IPS DF 6.9 (cell line): ENCODE measurements at places on chromosomes 4 and X.

DNA sequence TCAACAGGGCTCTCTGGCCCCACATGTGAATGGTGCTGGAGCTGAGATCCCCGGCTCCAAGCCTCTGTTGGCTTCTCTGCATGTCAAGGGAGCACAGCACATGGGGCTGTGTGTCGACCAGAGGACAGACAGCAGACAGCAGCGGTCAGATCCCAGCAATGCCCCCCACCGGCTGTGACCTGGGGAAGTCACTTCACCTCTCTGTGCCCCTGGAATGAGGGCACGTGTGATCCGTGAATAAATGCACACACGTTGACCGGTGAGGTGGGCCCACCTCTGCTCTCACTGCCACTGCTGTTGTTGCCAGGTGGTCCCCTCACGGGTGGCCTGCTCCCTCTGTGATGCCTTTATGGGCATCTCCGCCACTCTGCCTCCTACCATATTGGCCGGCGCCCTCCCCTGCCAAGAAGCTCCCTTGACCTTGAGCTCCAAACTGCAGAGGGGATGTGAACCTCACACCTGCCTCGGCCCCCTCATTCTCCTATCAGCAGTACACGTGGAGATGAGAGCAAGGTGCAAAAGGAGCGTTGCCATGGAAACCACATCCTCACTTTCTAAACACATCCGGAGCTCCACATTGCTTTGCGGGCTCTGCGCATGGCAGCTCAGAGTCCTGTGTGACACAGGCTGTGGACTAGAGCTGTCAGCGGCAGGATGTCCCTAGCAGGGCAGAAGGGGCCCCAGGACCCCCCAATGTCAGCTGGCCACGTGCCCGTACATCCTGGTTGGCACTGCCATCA, 75.4 kb downstream of the ABLIM2 start:
- H3K36me3 ChIP-seq = no peaks in the 10 kb centered on the region
- H3K4me1 ChIP-seq = peaks cover 5% of the 10 kb centered on the region
- DNase-seq = no peak
- H3K27me3 ChIP-seq = no peaks in the 10 kb centered on the region
- H3K27ac ChIP-seq = no peak overlapping the region
- H3K4me3 ChIP-seq = no peak overlapping the region

GRCh38 chr4:73499996-73500765, 18.6 kb downstream of the AFM start:
- no peak overlapping the region for H3K4me3 ChIP-seq
- DNase-seq = no peak
- no peaks in the 10 kb centered on the region for H3K36me3 ChIP-seq
- no peaks in the 10 kb centered on the region for H3K27me3 ChIP-seq
- H3K4me1 ChIP-seq = no peaks in the 10 kb centered on the region; the same call in 1 of the 2 replicates
- no peak overlapping the region for H3K27ac ChIP-seq

DNA sequence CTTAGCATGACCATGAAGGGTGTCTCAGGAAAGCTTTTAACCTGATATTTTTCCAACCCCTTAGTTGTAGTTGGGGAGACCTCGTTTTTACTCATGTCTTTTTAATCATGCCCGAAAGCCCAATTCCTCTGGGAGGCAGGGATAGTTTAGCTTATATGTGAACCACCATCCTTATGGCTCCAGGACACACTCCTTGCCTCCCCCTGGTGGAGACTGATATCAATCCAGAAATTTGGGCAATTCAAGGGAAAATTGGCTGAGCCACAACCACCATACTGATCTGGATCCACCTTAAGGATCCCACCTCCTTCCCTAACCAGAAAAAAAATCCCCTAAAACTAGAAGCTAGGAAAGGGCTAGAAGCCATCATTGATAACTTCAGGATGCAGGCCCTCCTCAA, 13.4 kb upstream of the COL25A1 start:
- H3K27ac ChIP-seq = no peak overlapping the region
- DNase-seq = no peak
- H3K4me1 ChIP-seq = no peaks in the 10 kb centered on the region
- no peaks in the 10 kb centered on the region for H3K36me3 ChIP-seq

GRCh38 chr4:54016504-54016903, 47.9 kb downstream of the CHIC2 start:
- H3K27me3 ChIP-seq = no peaks in the 10 kb centered on the region
- no peak overlapping the region for H3K4me3 ChIP-seq
- H3K36me3 ChIP-seq = no peaks in the 10 kb centered on the region
- no peak overlapping the region for H3K27ac ChIP-seq
- no peak for DNase-seq
- H3K4me1 ChIP-seq = peaks cover 1% of the 10 kb centered on the region; the same call in 1 of the 2 replicates

DNA sequence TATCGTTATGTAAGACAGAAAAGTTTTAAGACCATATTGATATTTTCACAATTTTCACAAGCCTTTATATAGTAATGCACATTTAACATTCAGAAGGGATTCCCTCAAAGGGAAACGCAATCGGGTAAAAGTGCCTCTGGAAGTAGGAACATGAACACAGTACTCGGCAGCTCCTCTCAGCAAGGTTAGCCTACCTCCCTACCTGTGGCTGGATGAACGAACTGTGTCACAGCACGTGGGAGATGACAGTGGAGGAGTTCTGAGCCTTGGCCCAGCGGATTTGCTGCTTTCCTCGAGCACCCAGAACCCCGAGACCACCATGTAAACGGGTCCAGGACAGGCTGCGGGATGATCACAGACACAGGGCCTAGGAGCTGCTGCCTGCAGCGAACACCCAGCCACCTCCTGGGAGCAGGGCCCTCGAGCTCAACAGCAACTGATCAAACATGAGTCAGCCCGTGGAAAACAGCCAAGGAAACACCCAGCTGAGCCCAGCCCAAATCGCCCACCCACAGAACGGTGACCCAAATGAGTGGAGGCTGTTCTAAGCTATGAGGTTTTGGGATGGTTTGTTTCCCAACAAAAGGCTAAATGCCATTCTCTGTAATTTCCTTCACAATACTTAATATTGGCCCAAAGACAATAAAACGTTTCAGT, 30.4 kb downstream of the FAT1 start:
- H3K36me3 ChIP-seq = no peaks in the 10 kb centered on the region; the same call in 1 of the 2 replicates
- no peak overlapping the region for H3K27ac ChIP-seq
- no peaks in the 10 kb centered on the region for H3K27me3 ChIP-seq
- H3K4me1 ChIP-seq = peaks cover 4% of the 10 kb centered on the region; the same call in 1 of the 2 replicates
